Type B pancreatic cell (in vitro differentiated cells): ENCODE measurements at places on chromosomes 3 and 15.

GRCh38 chr15:92112711-92113110 lies 259.2 kb downstream of the SLCO3A1 start:
- DNase-seq, result no peak

- DNase-seq, result no peak
These were observed 75.4 kb upstream of the PSMD6 start for GRCh38 chr3:64098670-64099069.

GRCh38 chr3:31861826-31862225 lies 119.2 kb downstream of the OSBPL10 start:
- no peak for DNase-seq

- DNase-seq, result no peak
These were observed 146.1 kb downstream of the DPH6 start for GRCh38 chr15:35399901-35400300.

- no peak for DNase-seq
These were observed 82.3 kb downstream of the CLDN11 start for GRCh38 chr3:170500995-170501394.

- DNase-seq, result no peak
These were observed 133.2 kb downstream of the CHSY1 start for GRCh38 chr15:101118615-101119014.

DNA sequence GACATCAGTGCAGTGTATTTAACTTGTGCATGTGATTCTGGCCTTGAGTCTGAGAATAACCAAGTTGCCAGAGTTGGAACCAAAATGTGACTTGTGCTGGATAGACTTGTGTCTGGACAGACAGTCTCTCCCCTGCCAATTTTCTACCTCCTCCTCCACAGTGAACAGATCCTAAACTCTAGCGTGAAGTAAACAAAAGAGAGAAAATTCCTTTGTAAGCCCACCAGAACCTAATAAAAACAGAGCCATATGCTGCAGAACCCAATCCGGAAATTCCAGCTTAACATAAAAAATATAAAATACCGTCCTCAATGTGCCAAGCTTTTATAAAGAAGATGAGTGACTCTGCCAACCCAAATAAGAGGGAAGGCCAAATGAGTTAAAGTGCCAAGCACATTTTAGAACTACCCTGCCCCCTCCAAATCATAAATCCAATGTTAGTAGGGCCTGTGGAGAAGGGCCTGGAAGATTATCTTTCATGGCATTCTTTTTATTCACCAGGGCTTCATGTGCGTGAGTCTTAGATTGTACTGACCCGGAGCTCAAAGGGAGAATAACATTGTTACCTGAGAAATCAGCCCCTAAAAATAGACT lies 344.6 kb upstream of the PROK2 start:
- no peak for DNase-seq

- no peak for DNase-seq
These were observed 360.5 kb downstream of the RSL24D1 start for GRCh38 chr15:54836052-54836795.

DNA sequence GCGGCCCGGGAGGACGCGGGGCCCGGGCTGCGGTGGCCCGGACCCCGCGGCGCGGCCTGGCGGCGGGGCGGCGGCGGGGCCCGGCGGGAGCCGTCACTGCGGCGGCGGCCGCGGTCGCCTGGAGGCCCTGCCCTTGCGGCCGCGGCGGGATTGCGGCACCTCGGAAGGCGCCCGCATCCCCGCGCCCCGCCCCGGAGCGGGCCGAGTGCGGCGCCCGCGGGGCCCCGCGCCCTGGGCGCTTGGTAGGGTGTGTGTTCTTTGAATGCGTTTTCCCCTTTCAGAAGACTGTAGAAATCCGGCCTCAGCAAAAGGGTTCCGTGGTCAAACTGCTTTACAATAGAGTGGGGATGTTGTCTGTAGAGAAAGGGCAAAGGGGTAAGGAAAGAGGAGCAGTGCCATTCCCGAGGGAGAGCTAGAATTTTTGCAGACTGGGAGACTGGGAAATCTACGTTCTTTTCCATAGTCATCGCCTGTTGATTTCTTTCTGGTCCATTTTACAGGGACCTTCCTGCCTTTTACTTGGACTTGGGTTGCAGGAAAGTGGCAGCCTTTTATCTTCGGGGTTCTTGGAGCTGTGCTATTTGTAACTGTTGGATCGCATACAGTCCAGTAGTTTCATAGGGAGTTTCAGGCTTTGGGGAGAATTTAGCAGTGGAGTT lies 630 bp downstream of the SNRK start:
- no peak for DNase-seq

- no peak for DNase-seq
These were observed 89.6 kb downstream of the GMPS start for GRCh38 chr3:155960060-155960459.

- no peak for DNase-seq
These were observed 9.4 kb upstream of the RAD18 start for GRCh38 chr3:8972639-8973038.

- DNase-seq, result no peak
These were observed 9.9 kb downstream of the TLE3 start for GRCh38 chr15:70087708-70088352.

GRCh38 chr15:31080591-31081014 lies 20.9 kb downstream of the TRPM1 start:
- no peak for DNase-seq

DNA sequence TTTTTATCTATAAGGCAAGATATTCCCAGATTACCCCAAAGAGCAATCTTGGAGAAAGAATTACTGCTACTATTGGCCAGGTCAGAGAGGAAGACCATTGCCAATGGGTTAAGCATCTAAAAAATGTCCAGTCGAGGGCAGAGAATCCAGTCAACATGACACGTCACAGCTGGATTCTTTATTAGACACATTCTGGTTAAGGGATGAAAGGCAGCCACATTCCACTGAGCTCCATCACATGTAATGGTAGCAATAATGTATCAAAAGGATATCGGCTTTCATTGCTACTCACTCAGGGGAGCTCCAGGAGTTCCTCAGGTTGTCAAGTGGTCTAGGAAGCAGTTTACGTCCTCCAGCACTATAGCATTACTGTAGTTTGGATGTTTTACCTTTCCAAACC lies 421.1 kb downstream of the PLOD2 start:
- DNase-seq, result no peak

DNA sequence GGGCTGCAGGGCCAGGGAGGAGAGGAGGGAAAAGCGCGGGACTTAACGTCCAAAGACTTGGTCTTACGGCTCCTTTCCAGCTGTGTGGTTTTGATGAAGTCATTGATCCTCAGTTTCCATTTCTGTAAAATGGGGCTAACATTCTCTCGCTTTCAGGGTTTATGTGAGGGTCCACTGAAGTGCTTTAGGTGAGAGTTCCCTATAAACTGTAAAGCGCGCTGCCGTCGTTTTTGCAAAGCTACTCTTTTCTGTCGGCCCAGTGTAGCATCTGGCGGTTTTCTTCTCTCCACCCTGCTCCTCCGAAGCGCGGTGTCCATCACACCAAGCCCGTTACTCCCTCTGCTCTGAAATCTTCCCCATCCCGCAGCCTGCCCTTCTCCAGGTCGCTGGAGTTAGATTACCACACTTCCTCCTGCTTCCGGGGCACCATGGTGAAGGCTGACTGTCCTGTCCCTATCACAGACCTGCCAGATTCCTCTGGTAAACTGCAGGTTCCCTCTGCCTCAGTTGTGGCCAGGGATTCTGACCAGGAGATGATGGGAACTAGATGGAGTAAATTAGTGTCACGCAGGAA lies 702 bp upstream of the DNAJC17 start:
- no peak for DNase-seq

DNA sequence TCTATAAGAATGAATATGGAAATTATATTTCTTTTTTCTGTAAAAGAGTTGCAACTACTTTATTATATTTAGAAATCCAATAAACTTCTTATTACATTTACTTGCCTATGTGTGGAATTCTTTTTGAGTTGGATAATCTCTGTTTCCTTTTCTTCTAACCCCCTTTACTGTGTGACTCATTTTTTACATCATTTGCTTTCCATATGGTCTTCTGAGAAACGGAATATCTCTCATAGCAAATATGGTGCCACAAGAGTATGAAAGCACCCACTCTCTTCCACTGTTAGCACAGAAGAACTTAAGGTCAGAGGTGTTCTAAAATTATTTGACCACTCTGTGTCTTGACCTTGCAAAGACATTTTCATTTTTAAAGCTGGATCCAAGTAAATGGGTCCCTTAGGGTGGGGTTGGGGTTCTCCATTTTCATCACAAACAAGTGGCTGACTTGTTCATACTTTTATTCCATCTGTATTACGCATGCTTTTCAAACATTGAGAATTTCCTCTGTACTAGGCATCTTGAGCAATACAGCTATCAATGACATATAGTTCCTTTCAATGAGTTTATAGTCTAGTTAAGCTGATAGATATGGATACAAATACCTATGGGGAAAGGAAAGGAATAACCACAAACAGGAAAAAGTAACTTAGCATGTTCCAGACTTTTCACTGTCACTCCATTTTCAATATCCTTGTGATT lies 281.1 kb upstream of the TPRG1 start:
- DNase-seq, result no peak

- no peak for DNase-seq
These were observed 300.7 kb downstream of the WDR72 start for GRCh38 chr15:53458736-53459135.

DNA sequence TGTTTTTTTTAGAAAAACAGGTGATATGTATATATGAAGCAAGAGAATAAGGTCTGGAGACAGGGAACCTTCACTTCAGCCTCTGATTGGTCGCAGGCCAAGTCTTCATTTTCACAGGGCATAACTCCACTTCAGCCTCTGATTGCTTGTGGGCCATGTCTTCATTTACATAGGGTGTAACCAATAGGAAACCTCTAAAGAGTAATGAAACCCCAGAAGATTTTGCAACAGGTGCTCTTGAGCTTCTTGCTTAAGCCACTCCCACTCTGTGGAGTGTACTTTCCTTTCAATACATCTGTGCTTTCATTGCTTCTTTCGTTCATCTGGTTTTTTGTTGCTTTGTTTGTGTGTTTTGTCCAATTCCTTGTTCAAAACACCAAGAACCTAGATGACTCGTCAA lies 22.6 kb upstream of the SCG3 start:
- DNase-seq, result no peak

DNA sequence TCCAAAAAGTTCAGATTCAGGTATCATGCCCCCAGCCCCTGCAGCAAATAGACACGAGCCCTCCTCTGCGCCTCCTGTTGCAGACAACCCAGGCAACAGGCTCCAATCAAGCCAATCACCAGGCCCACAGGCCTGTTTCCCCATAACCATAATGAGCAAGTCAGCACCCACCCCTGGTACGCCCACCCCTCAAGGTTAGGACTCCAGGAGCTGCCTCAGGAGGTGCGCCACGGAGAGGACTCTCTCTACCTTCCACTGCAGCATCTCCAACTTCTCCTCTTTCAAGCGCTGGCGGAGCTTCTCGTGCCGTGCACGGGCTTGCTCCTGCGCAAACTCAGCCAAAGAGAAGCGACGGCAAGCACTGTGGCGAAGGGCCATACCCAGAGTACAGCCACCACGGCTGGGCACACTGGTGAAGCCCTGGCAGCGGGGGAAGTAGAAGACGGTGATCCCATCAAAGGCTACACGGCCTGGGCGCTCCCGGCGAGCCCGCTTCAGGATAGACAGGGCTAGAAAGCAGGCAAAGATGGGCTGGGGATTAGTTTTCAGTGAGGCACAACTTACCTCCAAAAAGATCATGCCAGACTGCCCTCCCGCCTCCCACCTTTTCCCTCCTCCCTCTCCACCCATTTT lies 8.5 kb downstream of the CSRNP1 start:
- DNase-seq, result no peak

DNA sequence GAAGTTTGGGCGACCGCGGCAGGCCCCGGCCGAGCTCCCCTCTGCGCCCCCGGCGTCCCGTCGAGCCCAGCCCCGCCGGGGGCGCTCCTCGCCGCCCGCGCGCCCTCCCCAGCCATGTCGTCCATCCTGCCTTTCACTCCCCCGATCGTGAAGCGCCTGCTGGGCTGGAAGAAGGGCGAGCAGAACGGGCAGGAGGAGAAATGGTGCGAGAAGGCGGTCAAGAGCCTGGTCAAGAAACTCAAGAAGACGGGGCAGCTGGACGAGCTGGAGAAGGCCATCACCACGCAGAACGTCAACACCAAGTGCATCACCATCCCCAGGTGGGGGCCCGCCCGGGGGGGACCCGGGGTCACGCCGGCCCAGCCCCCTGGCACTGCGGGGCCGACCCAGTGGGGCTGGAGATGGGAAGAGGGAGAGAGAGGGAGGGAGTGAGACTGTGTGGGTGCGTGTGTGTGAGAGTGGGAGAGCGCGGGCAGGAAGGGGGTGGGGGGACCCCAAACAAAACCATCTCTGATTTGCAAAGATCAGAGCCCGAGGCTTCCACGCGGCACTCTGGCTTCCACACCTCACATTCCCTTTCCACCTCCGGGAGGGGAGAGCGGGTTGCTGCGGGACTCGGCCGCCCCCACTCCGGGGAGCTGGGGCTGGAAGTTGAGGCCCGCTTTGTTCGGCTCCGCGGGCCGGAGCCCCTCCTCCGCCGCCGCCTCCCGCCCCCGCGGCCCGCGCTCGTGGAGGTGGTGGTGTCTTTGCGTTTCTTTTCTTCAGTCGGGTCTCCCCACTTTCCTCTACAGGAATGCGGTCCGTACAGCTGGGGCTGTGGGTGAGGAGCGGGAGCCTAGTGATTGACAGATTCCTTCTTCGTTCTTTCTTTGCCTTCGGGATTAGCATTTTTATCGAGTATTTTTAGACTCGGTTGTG lies 898 bp downstream of the SMAD3 start:
- DNase-seq, result no peak
